ENCODE measurements at places on chromosomes 2 and 18.

DNA sequence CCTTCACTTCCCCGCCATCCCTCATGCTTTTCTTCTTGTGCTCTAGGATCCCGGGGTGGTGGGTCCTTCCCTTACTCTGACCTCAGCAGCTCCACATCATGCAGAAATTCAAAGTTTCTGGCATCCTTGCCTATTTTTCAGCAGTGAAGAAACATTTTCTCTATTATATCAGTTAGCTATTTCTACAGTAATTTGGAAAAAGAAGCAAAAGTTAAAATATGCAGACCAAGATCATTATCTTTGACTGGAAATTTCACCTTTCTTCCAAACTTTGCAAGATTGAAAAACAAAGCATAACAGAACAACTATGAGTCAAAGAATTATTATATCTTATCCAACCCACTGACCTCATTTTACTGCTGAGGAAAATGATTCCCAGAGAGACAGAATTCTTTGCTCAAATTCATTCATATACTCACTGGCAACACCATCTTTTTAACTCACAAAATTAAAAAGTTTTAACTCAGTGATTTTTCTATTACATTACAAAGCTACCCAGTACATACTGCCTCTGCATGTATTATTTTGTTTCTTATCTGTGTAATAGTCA, 40.5 kb downstream of the ANTXR1 start:
- no peak for DNase-seq

DNA sequence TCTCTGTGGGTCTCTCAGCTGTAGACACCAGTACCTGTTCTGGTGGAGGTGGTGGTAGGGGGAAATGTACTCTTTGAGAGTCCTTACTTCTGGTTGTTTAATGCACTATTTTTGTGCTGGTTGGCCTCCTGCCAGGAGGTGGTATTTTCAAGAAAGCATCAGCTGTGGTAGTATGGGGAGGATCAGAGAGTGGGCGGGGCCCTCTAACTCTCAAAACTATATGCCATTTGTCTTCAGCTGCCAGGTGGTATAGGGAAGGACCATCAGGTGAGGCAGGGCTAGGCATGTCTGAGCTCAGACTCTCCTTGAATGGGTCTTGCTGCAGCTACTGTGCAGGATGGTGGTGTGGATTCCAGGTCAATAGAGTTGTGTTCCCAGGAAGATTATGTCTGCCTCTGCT, 1100.8 kb downstream of the CNTNAP5 start:
- no peak for DNase-seq

DNA sequence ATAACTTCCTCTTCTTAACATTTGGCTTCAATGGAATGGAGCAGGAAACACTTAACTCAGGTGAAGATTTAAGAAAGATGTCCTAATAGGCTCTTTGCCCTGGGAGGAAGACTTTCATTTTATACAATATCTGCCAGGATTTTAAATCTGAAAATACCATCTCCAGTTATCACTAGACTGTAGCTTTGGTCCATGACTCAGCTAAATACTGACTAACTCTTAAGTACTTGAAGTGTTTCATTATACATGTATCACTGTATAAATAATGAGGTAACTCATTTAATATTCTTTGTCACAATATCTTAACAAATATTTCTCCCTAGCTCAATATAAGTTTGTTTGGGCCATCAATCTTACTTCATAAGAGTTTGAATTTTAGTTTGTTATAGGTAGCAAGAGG, 34.7 kb downstream of the RBKS start:
- DNase-seq = no peak

- no peak for DNase-seq
These were observed 116.2 kb upstream of the ST6GAL2 start for GRCh38 chr2:107001964-107002696.

GRCh38 chr2:210366675-210367080, 51.7 kb upstream of the MYL1 start:
- DNase-seq = no peak

Measured in activated CD4-positive, alpha-beta T cell treated with anti-CD3 and anti-CD28 coated beads, Interleukin-2, amount 50 U/mL, for 48 hours (primary cell).